Endothelial cell (in vitro differentiated cells): ENCODE measurements at places on chromosomes 16 and 17.
A peak's percentile ranks its signal among the peaks of the same experiment; 100 is the strongest.

DNA sequence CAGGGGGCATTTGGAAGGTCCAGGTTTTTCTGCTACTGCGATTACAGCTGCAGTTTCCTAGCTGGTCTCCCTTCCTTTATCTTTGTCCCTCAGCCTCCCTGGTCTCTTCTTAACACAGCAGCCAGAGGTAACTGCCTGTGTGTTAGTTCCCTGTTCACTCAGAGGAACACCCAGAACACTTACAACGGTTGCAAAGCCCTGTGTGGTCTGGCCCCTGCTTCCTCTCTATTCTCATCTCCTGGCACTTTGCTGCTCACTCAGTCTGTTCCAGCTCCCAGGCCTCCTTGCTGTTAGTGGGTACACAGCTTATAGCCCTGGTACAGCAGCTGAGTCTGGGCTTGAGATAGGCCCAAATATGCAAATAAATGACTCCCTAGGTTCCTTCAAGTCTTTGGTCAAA is 16.4 kb downstream of the NTN1 start:
- no peak overlapping the region for H3K27ac ChIP-seq
- DNase-seq, result no peak
- no peaks in the 10 kb centered on the region for H3K4me1 ChIP-seq

- H3K4me3 ChIP-seq, result no peak overlapping the region
- no peak for DNase-seq
- peaks cover 5% of the 10 kb centered on the region for H3K36me3 ChIP-seq
- H3K27ac ChIP-seq, result no peak overlapping the region
Observed at GRCh38 chr16:86593913-86594620, 15.7 kb downstream of the FOXL1 start.

DNA sequence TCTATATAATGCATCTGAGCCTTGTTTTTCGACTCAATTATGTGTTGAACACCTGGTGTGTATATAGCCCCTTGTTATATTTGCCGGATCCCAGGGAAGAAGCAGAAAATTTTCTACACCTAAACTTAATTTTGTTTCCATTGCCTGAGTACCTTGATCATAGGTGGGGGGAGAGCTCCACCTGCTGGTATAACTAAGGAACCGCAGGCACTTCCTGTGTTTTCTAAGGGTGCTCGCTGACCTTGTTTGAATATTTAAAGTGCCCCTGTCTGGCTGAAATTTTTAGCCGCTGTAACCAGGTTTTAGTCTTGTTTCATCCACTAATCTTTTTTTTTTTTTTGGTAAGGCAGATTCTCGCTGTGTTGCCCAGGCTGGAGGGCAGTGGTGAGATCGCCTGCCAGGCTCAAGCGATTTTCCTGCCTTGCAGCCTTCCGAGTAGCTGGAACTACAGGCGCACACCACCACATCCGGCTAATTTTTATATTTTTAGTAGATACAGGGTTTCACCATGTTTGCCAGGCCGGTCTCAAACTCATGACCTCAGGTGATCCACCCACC is 6.5 kb upstream of the NUBP1 start:
- no peaks in the 10 kb centered on the region for H3K36me3 ChIP-seq
- H3K4me3 ChIP-seq, result no peak overlapping the region
- no peaks in the 10 kb centered on the region for H3K4me1 ChIP-seq

DNA sequence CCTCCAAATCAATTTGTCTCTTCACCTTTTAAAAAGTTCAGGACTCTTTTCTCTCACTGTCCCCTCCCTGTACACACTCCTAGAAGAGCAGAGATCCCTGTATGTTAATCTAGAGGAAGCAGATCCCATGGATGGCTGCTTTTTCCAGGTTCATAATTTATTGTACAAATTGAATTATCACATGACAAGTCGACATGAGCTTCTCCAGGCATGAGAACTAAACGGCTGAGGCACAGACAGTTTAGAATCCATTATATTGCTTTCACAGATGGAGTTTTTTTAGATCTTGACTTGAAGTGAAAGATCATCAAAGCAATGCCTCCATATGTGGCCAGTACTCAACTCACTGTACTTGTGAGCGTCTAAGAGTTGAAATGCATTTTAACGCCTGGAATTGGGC is 47.9 kb downstream of the RGS9 start:
- H3K36me3 ChIP-seq, result peaks cover 4% of the 10 kb centered on the region
- H3K4me1 ChIP-seq, result peaks cover 42% of the 10 kb centered on the region
- DNase-seq, result no peak
- H3K27me3 ChIP-seq, result peaks cover 3% of the 10 kb centered on the region
- peak overlapping the region; percentile 87 for H3K27ac ChIP-seq
- H3K4me3 ChIP-seq, result no peak overlapping the region

- H3K4me1 ChIP-seq, result peaks cover 12% of the 10 kb centered on the region
- H3K36me3 ChIP-seq, result no peaks in the 10 kb centered on the region
- DNase-seq, result no peak
- H3K27me3 ChIP-seq, result peaks cover 3% of the 10 kb centered on the region
- H3K27ac ChIP-seq, result no peak overlapping the region
- H3K4me3 ChIP-seq, result no peak overlapping the region
Observed at GRCh38 chr16:17206712-17207111, 264.0 kb downstream of the XYLT1 start.

DNA sequence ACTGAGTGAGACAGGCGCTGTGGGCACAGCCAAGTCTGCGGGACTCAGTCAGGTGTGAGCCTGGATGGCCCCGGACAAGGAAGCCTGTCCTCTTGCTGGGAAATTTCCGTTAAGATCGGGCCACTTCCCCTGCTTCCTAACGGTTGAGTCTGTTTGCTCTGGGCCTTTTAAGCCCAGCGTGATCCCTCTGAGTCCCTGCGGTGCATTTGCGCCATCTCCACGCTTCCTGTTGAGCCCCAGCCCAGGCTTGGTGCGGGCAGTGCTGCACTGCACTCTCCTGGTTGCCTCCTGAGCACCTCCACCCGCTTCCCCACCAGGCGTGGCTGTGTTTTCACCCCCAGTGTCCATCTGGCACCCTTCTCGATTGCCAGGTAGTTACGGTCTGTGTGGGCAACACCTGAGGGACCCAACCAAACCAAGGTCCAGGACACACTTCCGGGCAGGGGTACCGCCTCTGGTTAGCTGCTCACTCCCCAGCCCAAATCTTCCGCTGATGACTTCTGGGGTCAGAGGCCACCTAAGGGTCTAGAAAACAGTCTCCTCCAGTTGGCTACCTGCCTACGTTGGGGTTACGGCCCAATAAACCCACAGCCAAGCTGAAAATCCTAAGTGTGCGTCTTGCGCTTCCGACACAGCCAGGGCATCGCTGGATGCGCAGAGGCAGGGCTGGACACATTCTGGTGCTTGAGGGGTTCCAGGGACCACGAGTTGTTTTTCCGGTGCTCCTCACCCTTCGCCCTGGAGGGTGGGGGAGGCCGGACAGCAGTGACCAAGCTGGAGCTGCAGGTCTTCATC is 1.4 kb upstream of the SLC25A10 start:
- DNase-seq, result no peak
- H3K27ac ChIP-seq, result peak overlapping the region; percentile 24
- H3K4me3 ChIP-seq, result peak overlapping the region; percentile 81
- peaks cover 11% of the 10 kb centered on the region for H3K27me3 ChIP-seq
- peaks cover 17% of the 10 kb centered on the region for H3K4me1 ChIP-seq
- peaks cover 16% of the 10 kb centered on the region for H3K36me3 ChIP-seq

DNA sequence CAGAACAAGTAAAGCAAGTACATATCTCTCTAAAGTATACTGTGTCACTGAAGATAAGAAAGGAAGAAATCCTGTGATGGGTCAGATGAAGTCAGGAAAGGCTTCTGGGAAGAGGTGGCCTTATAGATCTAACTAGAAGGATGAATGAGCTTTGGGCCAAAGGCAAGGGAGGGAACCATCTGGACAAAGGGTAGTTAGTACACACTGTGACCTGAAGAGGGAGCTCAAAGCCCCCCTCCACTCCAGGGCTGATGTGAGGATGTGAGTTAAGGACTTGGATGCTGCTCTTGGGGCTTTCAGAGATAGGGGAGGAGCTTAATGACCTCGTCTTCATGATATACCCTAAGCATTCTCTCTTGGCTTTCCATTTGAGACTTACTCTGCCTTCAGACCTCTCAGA is 185.3 kb upstream of the CACNG3 start:
- peaks cover under 1% of the 10 kb centered on the region for H3K4me1 ChIP-seq
- no peaks in the 10 kb centered on the region for H3K36me3 ChIP-seq
- no peak overlapping the region for H3K27ac ChIP-seq
- DNase-seq, result peak; percentile 63
- H3K27me3 ChIP-seq, result peaks cover 1% of the 10 kb centered on the region

GRCh38 chr17:45262516-45263476 is 902 bp upstream of the SPATA32 start:
- H3K4me3 ChIP-seq, result peak overlapping the region; percentile 25
- peaks cover 8% of the 10 kb centered on the region for H3K36me3 ChIP-seq
- no peak overlapping the region for H3K27ac ChIP-seq
- no peaks in the 10 kb centered on the region for H3K4me1 ChIP-seq
- H3K27me3 ChIP-seq, result peaks cover 5% of the 10 kb centered on the region
- no peak for DNase-seq

- H3K4me3 ChIP-seq, result no peak overlapping the region
- no peaks in the 10 kb centered on the region for H3K4me1 ChIP-seq
Observed at GRCh38 chr17:77736199-77736585, 222.3 kb upstream of the TNRC6C start.

GRCh38 chr16:89954462-89954861 is 5.9 kb downstream of the DEF8 start:
- H3K27ac ChIP-seq, result no peak overlapping the region
- H3K27me3 ChIP-seq, result peaks cover 14% of the 10 kb centered on the region
- no peak overlapping the region for H3K4me3 ChIP-seq

DNA sequence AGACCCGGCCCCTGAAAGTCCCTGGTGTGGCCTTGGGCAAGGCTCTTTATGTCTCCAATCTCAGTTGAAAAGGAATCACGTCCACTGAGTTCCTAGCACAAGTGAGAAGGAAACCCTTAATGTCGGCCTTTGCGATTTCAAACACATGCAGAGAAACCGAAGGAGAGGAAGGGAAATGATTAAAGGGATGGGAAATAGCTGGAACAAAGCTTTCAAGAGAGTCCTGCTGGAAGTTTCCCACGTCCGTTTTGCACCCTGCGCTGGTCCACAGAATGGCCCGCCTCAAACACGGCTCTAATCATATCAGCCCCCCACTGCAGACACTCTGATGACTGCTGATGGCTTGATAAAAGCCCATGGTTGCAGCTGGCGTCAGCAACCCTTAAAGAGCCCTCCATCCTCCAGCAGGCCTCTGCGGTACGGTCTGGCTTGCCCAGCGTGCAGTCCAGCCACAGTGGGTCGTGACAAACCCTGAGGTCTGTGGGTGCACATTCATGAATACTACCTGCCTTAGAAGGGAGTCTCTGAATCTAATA is 765.5 kb upstream of the EEF2KMT start:
- peaks cover 4% of the 10 kb centered on the region for H3K4me1 ChIP-seq
- peaks cover 1% of the 10 kb centered on the region for H3K27me3 ChIP-seq
- DNase-seq, result no peak
- H3K27ac ChIP-seq, result no peak overlapping the region
- no peak overlapping the region for H3K4me3 ChIP-seq

GRCh38 chr16:59190731-59191130 is 456.6 kb upstream of the GOT2 start:
- no peak overlapping the region for H3K4me3 ChIP-seq
- H3K27ac ChIP-seq, result no peak overlapping the region
